ELF-1 (cell line): ENCODE measurements at places on chromosomes 2 and 18.

DNA sequence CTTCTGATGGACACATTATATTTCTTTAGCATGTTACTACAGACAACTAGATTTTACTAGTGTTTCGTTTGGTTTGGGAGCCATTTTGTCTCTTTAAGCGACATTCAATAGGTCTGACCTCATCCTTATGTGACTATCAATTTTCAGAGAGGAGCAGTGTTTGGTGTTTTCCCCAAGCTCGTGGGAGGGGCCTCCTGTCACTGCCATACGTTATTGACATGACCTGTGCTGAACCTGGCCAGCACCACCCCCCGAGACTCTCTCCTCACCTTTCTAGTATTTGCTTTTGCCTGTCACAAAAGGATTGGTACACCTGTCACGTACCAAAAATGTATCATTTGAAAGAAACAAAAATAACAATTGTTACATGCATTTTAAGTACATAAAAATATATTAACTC lies 69.3 kb downstream of the PSMG2 start:
- DNase-seq = no peak

- DNase-seq = no peak
These were observed 411.0 kb upstream of the ACVR2A start for GRCh38 chr2:147433822-147434221.

DNA sequence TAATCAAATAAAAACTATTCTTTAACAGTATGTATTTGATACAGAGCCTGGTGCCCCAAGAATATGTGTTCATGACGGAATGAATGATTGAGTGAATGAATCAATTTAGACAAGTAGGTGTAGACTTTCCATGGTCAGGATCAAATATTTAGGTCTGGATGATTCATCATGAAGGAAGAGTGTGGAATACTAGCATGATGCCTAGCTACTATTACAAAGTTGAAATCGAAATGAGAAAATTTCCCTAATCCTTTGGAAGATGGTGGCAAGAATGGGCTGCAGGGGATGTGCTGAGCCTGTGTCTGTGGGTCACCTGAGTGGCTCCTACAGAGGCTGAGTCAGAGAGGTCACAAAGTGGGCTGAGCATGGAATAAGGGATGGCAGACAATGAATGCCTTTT lies 3.1 kb upstream of the MALT1 start:
- no peak for DNase-seq

DNA sequence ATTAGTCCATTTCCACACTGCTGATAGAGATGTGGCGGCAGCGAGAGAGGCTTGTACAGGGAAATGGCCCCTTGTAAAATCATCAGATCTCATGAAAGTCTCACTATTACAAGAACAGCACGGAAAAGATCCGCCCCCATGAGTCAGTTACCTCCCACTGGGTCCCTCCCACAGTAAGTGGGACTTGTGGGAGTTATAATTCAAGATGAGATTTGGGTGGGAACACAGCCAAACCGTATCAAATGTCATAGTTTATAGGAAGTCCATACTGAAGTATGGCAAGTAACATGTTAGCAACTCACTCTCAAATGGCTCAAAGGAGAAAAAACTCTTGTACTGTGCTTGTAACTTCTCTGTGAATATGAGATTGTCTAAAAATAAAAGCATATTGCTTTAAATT lies 56.1 kb downstream of the FARP2 start:
- no peak for DNase-seq

GRCh38 chr2:40579247-40579646 lies 127.4 kb upstream of the SLC8A1 start:
- no peak for DNase-seq

DNA sequence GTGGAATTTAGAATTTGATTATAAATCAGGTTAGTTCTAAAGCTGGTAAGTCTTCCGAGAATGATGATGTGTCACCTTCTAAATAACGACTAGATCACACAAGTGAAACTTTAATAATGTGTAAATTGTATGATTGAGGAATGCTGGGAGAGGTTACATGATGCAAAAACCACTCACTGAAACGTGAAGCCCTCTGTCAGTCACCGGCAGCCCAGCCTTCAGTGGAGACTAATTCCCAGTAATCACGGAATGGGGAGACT lies 45.9 kb upstream of the ROCK2 start:
- DNase-seq = no peak

- DNase-seq = no peak
These were observed 111.9 kb downstream of the KCTD1 start for GRCh38 chr18:26436176-26437051.

GRCh38 chr2:117396161-117396560 lies 418.3 kb upstream of the DDX18 start:
- DNase-seq = no peak

- DNase-seq = peak; percentile 41
These were observed 539.5 kb downstream of the NRXN1 start for GRCh38 chr2:50492477-50492851.
